NCI-H187 (cell line): ENCODE measurements at places on chromosomes 16 and 17.
A peak's percentile ranks its signal among the peaks of the same experiment; 100 is the strongest.

GRCh38 chr16:56631832-56632155, 665 bp upstream of the MT1M start:
- no peak for DNase-seq

DNA sequence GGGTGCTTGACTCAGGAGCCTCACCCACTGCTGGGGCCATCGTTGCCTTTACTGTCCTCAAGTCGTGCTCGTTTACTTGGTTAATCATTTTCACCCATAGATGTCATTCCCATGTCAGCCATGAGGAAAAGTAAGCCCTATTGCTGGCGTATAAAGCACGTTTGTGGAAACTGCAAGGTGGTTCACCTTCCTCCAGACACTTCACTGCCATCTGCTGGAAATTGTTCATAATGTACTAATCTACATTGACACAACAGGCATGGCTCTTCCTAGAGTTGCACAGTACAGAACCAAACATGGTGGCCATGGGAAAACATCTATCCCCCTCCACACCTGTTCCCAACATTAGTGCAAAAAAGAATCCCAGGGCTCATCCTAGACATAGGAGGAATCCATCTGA, 116.6 kb downstream of the ZNF18 start:
- DNase-seq: no peak

DNA sequence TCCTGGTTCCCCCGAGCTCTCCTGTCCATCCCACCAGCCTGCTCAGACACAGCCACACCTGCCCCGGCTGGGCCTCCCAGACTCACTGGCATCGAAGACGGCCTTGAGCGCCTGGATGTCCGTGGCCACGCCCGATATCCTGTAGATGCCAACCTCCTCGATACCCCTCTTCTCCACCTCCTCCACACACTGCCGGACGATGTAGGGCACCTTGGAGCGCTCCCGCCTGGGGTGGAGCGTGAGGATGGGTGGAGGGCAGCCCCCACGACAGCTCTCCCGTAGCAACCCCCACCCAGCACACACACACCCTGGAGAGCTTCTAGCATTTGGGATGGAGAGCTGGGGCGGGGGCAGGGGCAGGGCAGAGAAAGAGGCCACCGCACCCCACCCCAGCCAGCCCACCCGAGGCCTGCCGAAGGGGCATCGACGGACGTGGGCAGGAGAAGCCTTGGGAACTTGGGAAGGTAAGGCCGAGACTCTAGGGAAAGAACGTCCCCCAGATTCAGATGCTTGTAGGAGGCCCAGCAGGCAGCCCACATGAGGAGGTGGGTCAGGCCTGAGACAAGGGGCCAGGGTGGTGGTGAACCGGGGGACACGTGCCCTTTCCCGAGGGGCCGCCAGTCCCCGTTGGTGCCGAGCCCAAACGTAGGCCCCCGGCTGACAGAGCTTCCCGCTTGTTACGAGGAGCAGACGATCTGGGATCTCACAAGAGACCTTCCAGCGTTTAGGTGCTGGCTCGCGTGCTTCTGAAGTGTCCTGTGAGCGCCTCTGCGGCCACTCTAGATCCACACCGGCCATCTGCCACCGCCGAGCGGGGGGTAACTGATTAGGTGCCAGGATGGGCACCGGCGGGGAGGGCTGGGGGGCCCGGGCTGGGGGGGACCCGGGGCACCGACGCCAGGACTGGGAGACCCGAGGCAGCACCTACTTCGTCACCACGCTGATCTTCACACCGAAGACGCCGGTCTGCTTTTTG, 15.1 kb downstream of the TIMM22 start:
- DNase-seq: no peak

DNA sequence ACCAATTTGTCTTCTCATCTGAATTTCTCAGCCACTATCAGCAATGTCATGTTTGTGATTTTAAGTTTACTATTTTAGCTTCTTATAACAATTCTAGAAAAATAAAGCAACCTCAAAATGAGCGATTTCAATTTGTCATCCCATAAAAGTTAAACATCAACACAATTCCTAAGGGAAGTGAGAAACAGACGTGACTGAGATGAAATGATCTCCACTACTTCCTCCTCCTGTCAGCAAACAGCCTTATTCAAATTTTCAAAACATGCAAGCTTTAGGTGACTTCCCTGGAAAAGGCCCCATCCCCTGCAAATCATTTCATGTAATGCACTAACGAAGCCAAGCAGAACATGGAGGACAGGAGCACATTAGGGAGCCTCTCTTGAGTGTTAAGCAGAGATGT, 64.9 kb downstream of the ZNF652 start:
- DNase-seq: no peak

GRCh38 chr16:1500465-1501150, 7.4 kb downstream of the TELO2 start:
- DNase-seq: no peak

DNA sequence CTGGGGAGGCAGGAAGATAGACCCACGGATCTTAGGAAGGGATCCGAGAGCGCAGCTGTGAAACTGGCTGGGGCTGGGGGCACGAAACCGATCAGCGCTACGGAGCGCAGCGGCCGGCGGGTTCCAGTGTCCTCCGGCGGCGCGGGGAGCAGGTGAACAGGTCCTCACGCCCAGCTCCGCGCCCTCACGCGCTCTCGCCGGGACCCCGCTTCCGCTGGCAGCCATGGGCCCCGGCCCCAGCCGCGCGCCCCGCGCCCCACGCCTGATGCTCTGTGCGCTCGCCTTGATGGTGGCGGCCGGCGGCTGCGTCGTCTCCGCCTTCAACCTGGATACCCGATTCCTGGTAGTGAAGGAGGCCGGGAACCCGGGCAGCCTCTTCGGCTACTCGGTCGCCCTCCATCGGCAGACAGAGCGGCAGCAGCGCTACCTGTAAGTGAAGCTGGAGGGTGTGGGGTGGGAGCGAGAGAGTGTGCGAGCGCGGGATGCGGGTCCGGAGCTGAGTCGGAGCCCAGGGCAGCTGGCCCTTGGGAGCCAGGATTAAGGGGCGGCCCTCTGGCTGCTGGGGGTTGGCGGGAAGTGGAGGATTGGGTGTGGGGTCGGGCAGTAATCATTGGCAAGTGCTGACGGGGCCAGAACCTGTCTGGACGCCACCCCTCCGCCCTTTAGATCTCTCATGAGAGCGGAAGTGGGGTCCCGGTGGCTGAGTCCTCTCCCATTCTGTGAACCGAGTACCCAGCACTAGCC, 479 bp downstream of the ITGA3 start:
- DNase-seq: peak; percentile 68

DNA sequence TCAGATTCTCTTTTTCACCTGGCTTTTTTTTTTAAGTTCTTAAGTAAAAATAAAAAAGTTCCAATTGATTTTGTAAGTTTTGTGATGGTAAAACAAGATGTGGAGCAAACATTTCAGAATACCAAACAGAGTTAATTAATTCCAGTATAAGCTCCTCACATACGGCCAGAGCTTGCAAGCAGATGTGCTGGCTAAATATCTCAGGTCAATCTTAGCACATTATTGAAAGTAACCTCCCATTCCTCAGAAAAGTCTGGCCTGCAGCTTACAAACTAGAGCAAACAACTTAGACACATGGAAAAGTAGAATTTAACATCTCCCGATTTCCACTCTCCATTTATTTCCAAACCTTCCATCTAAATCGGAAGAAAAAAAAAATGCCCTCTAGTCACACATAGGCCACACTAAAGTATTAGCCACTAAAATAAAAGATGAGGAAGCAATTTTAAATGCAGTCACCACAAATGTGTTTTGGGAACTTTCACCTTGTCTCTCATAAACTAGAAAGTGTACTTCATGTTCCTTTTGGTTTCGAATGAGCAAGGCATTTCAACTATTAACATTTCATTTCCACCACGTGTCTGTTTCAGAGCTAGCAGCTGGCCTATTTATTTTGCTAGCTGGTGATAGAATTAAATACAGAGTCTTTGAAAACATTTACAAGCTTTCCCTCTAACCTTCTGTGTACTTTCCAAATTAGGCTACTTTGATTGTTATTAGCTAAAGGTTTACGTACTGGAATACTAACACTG, 143.3 kb downstream of the STX8 start:
- DNase-seq: no peak

DNA sequence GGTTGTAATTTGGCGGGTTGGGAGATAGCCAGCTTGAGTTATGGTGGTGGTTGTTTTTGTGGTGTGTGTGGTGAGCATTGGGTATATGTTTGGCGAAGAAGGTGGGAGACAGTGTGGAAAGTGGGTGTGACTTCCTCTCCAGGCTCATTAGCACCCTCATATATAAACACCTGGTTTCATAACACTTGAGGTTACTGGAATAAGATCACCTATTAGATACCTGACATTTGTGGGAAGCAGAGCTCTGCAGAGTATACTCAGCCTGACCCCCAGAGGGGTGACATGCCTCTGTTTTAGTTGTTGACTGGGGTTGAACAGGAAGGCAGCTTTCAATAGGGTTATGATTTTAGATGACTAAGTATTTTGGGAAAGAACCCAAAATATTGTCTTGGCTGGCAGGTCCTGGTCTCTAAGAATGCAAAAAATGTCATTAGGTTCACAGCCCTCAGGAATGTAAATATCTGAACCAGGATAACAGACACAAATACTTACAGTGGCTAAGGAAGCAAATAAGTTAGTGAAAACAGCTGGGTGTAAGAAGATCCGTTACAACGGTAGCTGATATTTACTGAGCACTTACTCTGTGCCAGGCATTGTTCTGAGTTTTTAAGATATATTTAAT, 18.3 kb upstream of the EFCAB13 start:
- no peak for DNase-seq

GRCh38 chr17:15291674-15292361, 26.7 kb upstream of the PMP22 start:
- no peak for DNase-seq

GRCh38 chr16:31351942-31352325, 3.0 kb upstream of the ITGAX start:
- no peak for DNase-seq

- DNase-seq: peak; percentile 0
Measured at GRCh38 chr17:10327640-10328039, 45.2 kb downstream of the MYH13 start.
